ENCODE measurements at places on chromosomes 5 and 9.
A peak's percentile ranks its signal among the peaks of the same experiment; 100 is the strongest.

- DNase-seq = no peak
Measured at GRCh38 chr9:115469841-115470240, 351.9 kb upstream of the TNC start.

DNA sequence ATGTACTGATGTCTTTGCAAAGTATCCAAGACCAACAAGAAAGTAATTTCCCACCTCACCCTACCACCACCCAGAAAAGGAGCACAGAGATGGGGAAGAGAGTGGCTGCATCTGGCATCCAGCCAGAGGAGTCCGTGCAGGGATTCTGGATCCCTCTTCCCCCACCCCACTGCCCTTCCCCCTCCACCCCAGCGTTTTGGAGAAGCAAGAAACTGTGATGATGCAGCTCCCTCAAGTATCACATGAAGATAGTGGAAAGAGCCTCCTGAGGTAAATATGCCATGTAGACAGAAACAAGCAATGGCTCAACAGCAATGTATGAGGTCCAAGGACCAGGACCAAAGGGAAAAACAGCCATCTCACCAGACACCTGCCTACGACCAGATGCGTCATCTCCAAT is 153.8 kb downstream of the DEPDC1B start:
- no peak for DNase-seq

DNA sequence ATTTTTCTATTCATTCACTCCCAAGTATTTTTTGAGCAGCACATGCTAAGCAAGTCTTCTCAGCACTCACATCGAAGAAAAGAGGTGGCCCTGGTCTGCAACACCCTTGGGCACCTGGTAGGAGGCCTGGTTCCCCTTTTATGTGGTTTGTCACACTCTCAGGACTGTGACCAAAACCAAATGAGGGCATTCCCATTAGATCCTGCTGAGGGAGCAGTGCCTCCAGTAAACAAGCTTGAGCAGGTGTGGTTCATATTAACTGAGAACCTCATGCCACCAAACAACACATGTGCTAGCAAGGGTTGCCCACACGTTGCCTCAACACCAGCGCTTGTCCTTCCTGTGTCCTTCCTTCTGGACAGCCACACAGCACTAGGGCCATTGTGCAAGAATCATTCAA is 26.9 kb upstream of the SYK start:
- DNase-seq = no peak

DNA sequence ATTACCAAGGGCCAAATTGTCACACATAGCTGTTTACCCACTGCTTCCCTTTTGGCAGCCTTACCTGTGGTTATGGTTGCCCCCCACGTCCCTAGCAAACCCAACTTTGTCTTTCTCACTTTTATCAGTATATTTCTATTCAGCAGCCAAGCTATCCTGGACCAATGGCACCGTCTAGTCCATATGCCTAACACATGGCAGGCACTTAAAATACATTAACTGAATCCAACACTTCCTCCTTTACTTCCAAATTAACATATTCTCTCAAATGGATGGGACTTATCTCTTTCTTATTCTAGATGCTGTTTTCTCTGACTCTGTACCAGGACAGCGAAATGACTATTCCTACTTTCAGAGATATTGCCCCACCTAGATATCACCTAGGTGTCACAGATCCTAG is 50.9 kb upstream of the SLC44A1 start:
- DNase-seq = no peak

- no peak for DNase-seq
Measured at GRCh38 chr9:92432350-92432749, 8.1 kb upstream of the OMD start.

GRCh38 chr9:110426052-110426709 is 88.5 kb upstream of the TXNDC8 start:
- DNase-seq = no peak

GRCh38 chr9:96020300-96020791 is 144.9 kb downstream of the ERCC6L2 start:
- DNase-seq = no peak

- DNase-seq = peak; percentile 2
Measured at GRCh38 chr5:41747301-41747700, 122.9 kb downstream of the OXCT1 start.
